ENCODE measurements at places on chromosomes 16 and 17.

DNA sequence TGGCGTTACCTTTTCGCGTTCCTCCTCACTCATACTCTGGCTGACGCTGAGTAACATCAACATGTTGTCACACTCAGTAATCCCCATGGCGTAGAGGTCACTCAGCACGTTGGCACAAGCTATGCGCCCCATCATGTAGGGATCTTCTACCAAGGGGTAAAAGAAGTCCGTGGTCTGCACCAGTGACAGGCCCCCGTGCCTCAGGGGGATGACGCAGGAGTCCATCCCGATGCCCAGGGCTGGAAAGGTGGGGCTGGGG lies 596 bp downstream of the SEPHS2 start:
- DNase-seq: no peak

DNA sequence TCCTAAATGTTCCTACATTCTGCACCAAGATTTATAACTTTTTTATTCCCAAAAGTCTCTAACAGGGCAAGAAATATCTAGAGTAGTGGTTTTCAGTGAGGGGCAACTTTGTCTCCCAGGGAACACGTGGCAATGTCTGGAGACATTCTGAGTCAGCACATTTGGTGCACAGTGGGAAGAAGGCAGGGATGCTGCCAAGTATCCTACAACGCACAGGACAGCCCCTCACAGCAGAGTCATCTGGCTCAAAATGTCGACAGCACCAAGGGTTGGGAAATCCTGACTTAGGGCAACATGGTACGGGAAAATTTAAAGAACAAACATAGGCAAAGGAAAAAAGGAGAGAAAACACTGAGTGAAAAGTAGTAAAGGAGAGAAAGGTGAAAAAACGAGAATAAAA lies 61.8 kb downstream of the SMG6 start:
- DNase-seq: no peak

- no peak for DNase-seq
These were observed 28.4 kb downstream of the SBK1 start for GRCh38 chr16:28320741-28321140.

- DNase-seq: no peak
These were observed 93.0 kb upstream of the RCVRN start for GRCh38 chr17:9998060-9998459.

- DNase-seq: no peak
These were observed 47.1 kb downstream of the TNRC6C start for GRCh38 chr17:78005452-78006171.

Data from right kidney (tissue), 9 donors.